Midbrain (tissue), 1 donor: ENCODE measurements at places on chromosomes 3 and 15.
A peak's percentile ranks its signal among the peaks of the same experiment; 100 is the strongest.

DNA sequence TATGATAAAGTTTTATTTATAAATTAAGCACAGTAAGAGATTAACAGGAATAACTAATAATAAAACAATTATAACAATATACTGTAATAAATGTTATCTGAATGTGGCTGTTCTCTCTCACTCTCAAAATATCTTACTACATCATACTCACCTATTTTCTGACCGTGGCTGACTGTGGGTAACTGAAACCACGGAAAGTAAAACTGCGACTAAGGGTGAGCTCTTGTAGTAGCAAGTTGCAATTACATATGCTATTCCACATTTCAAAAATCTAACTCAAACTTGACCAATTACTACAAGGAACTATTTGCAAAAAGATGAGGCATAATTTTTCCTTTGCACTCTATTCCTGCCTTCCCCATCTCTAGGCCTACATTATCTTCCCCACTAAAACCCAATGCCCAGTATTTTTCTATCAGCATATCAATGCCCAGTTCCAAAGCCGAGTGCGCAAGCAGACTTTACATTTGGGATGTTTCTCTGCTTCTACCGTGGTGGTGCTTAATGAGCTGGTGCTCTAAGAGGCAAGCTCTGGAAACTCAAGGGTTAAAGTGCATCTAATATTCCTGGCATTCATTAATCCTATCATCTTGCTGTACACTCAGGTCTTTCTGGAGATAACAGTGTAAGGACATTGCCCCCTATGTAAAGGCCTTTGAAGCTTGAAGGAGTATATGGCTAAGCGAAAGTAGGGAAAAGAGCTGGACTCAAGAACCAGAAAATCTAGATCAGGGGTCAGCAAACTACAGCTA is 6.7 kb downstream of the PCYT1A start:
- no peak for DNase-seq

DNA sequence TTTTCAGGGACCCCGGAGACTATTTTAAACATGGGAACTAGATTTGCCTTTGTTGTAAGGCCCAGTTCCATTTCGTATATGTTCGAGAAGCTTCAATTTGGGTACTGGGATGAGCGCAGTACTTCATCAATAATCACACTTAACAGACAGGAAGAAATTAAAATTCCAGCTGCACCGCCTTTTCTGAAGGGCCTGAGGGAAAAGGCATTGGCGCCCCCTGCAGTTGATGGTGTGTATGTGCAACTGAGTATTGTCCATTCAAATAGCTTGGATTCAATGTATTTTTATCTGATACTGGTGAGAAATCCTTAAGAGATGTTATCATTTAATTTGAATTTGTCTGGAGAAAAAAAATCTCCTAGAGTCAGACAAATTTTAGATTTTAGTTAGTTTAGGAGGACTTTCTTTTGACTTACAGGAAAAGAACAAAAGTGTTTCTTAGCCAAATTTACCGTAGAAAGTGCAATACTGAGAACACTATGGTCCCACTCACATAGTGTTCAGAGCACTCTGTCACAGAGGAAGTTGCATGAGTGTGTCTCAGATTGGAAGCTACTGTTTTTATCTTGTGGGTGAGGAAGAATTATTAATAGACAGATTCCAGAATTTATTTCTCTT is 5.4 kb upstream of the ALDH1A2 start:
- DNase-seq = peak; percentile 67

DNA sequence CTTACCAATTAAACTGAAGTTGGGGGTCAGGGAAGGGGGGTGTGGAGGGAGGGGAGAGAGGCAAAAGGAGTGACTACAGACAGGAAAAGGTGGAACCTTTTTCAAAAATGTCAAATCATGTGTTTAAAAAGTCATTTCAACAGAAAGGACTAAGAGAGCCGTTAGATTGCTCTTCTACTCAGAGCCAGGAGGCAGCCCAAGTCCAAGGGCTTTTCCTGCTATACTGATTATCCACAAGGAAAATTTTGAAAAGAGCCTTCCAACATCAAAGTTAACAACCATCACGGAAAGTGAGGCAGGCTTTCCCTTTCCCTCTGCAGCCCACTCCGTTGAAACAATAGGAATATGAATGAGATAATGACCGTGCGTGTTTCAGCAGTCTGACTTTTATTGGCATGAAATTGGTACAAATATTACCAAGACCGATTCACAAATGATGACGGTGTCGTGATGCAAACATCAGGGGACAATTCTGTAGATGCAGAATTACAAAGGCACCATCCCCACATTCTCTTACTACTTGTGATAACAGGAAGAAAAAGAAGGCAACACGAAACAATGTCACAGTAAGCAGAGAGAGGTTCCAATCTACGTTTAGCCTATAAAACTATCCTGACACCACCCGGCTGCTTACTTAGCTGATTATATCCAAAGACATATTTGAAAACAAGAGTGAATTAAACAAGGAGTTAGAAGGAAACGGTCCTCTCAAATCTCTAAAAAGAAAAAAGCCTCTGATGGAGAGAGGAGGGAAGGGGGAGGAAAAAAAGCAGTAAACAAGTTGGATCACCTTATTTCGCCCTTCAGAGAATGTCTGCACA is 453.7 kb downstream of the FOXP1 start:
- DNase-seq = peak; percentile 66

DNA sequence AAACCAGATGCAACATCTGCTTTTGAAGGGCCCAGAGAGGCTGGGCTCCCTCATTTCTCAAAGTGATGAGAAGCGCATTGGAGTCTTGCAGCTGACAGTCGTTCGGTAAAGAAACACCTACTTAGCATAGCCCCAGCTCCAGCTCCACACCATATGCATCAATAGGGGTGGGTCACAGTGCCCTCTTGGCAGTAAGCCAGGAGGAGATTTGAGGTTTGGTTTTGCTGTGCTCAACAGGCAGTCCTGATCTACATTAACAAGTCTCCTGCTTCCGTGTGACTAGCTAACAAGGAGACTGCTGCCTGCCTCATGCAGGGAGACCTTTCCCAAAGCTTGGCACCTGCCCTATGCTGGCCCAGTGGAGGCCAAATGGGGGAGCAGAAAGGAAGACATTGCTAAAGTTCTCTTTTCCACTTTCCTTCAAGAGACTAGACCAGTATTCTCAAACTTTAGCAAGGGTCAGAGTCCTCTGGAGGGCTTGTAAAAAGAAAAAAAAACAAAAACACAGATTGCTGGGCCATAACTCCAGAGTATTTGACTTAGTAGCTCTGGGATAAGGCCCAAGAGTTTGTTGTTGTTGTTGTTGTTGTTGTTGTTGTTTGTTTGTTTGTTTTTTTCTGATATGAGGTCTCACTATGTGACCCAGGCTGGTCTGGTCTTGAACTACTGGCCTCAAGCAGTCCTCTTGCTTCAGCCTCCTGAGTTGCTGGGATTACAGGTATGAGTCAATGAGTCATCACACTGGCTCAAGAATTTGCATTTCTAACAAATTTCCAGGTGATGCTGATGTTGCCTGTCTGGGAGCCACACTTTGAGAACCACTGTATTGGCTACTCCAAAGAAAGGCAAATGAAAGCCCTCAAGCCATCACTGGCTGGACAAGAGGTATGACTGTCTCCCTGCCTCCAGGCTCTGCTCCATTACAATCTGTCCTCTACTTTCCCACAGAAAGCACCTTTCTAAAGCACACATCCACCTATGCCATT is 294.9 kb downstream of the RORA start:
- no peak for DNase-seq

- peak; percentile 68 for DNase-seq
Measured at GRCh38 chr3:46867550-46867898, 4.3 kb upstream of the MYL3 start.

GRCh38 chr15:22258398-22259150 is 178.2 kb downstream of the OR4M2 start:
- DNase-seq = no peak

- no peak for DNase-seq
Measured at GRCh38 chr3:123745184-123745855, 138.8 kb downstream of the MYLK start.

DNA sequence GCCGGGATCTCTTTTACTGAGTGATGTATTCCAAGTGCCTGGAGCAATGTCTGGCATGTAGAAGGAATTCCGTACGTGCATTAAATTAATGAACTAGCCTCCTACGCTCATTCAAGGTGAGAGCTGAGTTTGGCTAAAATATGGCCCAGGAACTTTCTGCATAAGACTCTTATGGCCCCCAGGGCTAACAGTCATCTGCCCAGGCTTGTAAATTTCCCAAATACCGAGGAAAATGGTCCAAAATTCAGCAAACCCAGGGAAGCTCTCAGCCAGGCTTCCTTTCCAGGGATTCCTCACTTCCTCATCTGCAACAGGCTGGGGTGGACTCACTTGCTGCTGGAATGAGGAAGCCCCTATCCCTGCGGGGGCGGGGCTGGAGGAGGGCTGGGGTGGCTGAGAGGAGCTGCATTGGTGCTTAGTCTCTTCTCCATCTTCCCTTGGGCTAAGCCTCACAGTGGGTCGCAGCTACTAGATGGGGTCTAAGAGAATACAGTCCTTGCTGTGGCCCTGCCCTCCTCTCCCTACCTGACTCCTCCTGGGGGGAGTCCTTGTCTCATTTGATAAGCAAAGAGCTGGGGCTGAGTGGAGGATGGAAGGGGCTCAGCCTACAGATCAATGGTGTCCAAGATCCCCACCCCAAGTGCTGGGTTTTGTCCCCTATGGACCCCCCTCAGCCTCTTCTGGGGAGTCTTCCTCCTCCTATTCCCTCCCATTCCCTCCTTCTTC is 28.5 kb upstream of the APOD start:
- DNase-seq = no peak

GRCh38 chr3:32175607-32176197 is 62.8 kb upstream of the CMTM8 start:
- DNase-seq = peak; percentile 28

DNA sequence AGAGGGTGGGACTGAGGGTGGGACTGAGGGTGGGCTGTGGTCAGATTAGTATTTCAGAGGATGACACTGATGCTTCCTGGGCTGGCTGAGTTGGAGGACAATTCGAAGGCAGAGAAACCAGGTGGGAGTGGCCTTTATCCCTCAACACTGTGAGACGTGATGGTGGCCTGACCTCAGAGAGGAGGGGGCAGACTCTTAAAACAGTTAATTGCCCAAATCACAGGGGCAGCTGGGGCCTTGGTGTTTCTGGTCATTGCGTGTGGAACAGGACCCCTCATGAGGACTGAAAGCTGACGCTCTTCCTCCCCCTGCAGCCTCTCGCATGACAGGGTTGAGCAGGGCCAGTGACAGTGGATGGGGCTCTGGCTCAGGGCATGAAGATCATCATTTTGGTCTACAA is 18.7 kb downstream of the DNASE1L3 start:
- DNase-seq = no peak

GRCh38 chr15:38176691-38177090 is 75.9 kb upstream of the SPRED1 start:
- DNase-seq = no peak

GRCh38 chr3:79019137-79019923 is 748.5 kb downstream of the ROBO1 start:
- DNase-seq = peak; percentile 87
